ENCODE measurements at places on chromosomes 13 and 19. TPM values are rescaled to one million over a fixed set of nuclear protein-coding genes. Genes with fewer than 3 reads are reported as not detected.

DNA sequence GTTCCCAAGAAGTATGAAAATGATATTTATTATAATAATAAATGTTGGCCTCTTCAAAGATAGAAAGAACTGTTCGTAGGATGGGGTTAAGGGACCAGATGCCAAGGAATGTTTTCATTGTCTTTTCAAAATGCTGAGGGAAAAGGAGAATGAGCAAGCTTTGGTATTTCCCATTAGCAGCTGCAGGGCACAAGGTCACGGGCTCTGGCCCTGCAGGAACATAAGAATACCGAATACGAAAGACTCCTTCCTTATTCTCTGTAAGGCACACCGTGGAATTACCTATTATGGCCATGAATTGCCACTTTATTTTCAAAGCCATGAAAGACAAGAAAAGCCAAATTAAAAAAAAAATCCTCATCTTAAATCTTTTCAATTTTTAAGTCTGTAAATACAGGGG, 49.6 kb upstream of the OLFM4 start:
- H3K27me3 ChIP-seq = no peaks in the 10 kb centered on the region
- H3K4me3 ChIP-seq = no peak overlapping the region
- no peak for DNase-seq
- no peak overlapping the region for H3K27ac ChIP-seq

The GPR183 gene
- 49.7 TPM for total RNA-seq

The CGB1 gene
- 1.00 TPM for total RNA-seq

DNA sequence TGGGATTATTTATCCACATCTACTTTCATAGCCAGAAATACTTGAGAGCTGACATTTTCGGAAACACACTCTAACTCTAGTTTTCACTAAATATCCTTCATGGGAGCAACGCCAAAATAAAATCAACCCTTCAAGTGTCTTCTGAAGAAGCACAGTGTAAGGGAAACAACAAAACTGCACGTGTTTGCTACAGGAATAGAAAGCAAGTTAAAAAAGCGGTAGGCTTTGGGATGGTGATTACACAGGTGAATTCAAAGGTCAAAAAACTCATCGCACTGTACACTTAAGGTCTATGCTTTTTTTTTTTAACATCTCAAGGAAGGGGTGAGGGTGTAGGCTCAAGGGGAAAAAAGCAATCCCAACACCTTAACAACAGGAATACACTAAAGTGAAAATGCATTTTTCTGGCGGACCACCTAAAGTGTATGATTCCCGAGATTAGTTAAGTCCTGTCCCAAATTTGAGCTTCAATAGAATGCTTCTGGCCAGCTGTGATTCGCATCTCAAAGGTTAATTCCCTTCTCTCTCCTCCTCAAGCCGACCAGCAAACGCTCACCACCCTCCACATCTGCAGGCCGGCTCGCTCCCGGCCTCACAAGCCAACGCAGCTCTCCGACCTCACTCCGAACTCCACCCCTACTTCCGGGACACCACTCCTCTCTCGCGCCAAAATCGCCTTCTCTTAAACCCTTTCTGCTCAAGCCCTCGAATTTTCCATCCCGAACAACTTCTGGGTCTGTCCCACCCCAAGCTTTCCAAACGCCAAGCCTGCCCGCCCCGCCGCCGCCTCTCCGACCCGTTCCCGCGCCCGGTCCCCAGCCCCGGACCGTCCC, 1.1 kb downstream of the ARGLU1 start:
- peak overlapping the region; percentile 93 for H3K4me3 ChIP-seq
- H3K4me1 ChIP-seq = peaks cover 26% of the 10 kb centered on the region
- peak; percentile 54 for DNase-seq

DNA sequence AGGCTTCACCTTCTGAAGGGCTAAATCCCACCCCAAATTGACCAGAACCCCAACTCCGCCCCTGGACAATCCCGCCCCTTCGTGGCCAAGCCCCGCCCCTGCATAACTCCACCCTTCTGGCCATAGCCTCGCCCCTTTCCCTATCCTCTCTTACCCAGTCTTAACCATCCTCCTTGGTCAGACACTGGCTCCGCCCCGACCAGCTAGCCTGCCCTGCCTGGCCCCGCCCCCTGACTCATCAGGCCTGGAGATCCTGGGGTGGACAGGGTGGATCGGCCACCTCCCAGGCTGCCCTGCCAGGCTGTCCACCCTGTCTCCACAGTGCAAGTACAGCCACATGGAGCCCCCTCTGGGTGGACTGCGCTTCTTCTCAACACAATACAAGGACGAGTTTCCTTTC, 8.0 kb upstream of the ZNF358 start:
- peak; percentile 90 for DNase-seq
- no peak overlapping the region for H3K4me3 ChIP-seq
- no peak overlapping the region for H3K27ac ChIP-seq

The CLEC17A gene
- not detected for total RNA-seq

DNA sequence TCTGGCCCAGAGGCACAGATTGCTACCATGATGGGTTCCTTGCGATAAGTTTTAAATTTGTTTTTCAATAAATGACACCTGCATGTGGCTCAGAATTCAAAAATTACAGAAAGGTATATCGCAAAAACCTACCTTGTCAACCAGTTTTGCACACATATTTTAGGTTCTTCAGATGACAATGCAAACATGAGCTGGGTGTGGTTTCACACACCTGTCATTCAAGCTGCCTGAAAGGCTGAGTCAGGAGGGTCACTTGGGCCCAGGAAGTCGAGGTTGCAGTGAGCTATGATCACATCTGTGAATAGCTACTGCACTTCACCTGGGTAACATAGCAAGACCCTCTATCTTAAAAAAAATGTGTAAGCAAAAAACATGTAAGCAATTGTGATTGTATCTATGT, 56.1 kb downstream of the DNM2 start:
- H3K4me3 ChIP-seq = no peak overlapping the region
- H3K4me1 ChIP-seq = no peaks in the 10 kb centered on the region
- H3K27me3 ChIP-seq = no peaks in the 10 kb centered on the region
- H3K36me3 ChIP-seq = peaks cover 67% of the 10 kb centered on the region

The ZNF536 gene
- total RNA-seq = 0.79 TPM

The STRN4 gene
- total RNA-seq = 112 TPM

DNA sequence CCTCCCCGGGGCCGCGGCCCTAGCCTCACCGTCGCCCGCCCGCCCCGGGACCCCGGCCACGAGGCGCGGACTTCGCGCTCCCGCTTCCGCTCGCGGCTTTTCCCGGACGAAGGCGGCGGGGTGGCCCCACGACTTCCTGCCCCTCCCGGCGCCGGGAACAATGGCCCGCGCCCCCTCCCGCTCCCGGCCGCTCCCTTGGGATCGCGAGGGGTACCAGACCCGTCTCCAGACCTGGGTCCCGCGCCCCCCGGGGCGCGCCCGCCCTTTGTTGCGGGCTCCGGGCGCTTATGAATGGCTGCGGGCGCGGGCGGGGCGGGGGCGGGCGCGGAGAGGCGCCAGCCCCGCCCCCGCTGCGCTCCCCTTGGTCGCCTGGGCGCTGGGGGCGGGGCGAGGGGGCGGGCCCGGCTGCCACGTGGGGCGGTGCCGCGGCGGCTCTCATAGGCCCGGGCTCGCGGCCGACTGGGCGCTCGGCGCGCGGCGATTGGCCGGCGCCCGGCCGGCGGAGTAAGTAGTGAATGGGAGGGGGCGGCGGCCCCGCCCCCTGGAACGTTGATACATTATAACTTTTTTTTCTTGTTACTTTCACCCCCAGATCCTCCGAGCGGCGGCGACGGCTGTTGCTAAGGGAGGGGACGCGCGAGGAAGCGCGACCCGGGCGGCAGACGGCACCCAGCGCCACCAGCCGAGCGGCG, 1.1 kb downstream of the MIDN start:
- peaks cover 54% of the 10 kb centered on the region for H3K4me1 ChIP-seq
- H3K36me3 ChIP-seq = peaks cover 49% of the 10 kb centered on the region
- DNase-seq = peak; percentile 96
- H3K4me3 ChIP-seq = peak overlapping the region; percentile 89
- no peaks in the 10 kb centered on the region for H3K27me3 ChIP-seq

GRCh38 chr13:100508996-100509395, 79.6 kb downstream of the GGACT start:
- no peak overlapping the region for H3K27ac ChIP-seq
- H3K27me3 ChIP-seq = no peaks in the 10 kb centered on the region
- no peaks in the 10 kb centered on the region for H3K36me3 ChIP-seq

The HSH2D gene
- total RNA-seq = not detected

The ADGRE3 gene
- total RNA-seq = not detected

The TPTE2 gene
- not detected for total RNA-seq

GRCh38 chr13:85197431-85197830, 601.8 kb downstream of the SLITRK6 start:
- no peaks in the 10 kb centered on the region for H3K4me1 ChIP-seq
- H3K27me3 ChIP-seq = no peaks in the 10 kb centered on the region
- H3K4me3 ChIP-seq = no peak overlapping the region
- H3K36me3 ChIP-seq = no peaks in the 10 kb centered on the region
- no peak overlapping the region for H3K27ac ChIP-seq
- no peak for DNase-seq

GRCh38 chr13:78247362-78247761, 328.7 kb upstream of the EDNRB start:
- no peak for DNase-seq
- no peak overlapping the region for H3K27ac ChIP-seq
- H3K4me3 ChIP-seq = no peak overlapping the region
- H3K4me1 ChIP-seq = no peaks in the 10 kb centered on the region

DNA sequence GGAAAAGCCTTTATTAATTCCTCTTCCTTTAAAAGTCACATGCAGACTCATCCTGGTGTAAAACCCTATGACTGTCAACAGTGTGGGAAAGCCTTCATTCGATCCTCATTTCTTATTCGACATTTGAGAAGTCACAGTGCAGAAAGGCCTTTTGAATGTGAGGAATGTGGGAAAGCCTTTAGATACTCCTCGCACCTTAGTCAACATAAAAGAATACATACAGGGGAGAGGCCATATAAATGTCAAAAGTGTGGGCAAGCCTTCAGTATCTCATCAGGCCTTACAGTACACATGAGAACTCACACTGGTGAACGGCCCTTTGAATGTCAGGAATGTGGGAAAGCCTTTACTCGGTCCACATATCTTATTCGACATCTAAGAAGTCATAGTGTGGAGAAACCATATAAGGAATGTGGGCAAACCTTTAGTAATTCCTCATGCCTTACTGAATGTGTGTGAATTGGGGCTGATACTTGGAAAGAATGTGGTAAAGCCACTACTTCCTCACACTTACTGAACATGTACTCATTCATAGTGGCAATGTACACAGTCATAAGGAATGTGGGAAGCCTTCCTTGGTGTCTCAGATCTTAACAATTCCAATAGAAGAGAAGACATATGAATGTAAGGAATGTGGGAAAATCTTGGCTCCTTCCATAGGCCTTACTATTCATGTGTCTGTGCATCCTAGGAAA, 18.8 kb downstream of the ZNF559 start:
- H3K4me3 ChIP-seq = no peak overlapping the region
- DNase-seq = no peak
- no peaks in the 10 kb centered on the region for H3K27me3 ChIP-seq
- H3K4me1 ChIP-seq = no peaks in the 10 kb centered on the region
- peaks cover 38% of the 10 kb centered on the region for H3K36me3 ChIP-seq

DNA sequence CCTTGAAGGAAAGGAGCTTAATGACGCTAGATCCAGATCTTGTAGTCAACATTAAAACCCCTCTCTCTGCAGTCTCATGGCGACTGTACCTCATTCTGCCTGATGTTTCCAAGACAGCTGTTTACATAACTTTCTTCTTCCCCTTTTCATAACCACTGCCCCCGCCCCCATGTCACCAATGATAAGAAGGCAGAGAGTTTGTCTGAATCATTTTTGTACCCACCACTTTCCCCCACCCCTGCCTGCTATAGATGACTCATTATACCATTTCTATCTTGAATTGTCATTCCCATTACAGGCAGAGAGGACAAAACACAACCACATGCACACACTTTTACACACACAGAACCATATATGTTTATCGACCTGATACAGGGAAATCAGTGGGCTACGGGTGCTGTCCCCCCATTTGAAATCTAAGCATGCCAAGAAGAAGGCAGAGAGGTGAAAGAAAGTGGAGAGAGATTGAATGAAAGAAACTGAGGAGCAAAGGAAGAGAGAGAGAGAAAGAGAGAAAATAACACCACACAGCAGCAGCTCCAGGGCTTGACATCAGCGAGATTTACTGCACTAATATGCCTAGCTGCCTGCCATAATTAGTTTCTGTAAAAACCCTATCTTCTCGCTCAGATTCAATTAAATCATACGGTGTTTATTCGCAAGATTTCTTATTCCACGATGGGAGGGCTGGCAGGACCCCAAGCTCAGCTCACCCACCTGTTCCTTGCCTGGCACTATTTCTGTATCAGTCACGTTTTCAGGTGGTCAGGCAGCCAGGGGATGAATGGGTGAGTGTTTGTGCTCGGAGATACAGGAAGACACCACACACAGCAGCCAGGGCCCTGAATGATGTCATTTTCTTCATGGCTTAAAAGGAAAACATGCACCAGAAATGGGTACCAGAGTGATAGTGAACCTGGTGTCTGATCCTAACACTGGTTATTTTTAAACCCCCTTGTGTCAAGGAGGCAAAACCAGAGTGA, 114.3 kb upstream of the SERP2 start:
- DNase-seq = peak; percentile 67
- no peak overlapping the region for H3K4me3 ChIP-seq
- no peaks in the 10 kb centered on the region for H3K27me3 ChIP-seq
- H3K36me3 ChIP-seq = no peaks in the 10 kb centered on the region

DNA sequence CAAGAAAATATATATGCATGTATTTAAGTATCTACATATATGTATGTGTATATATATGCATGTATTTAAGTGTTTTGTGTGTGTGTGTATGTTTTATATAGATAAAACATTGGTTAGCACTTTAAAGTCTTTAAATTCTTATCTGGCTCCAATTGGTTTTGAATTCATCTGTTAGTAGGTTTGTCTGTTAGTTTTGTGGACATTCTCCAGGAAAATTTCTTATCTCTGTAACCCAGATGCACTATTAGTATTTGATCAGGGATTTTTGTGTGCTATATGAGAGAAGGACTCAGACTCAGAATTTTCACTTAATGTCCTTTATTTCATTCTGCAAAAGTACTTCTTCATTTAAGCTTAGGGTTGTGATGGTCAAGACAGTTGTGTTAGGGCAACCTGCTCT, 103.1 kb downstream of the ITGBL1 start:
- H3K4me1 ChIP-seq = peaks cover 18% of the 10 kb centered on the region
- no peaks in the 10 kb centered on the region for H3K36me3 ChIP-seq
- H3K4me3 ChIP-seq = no peak overlapping the region
- no peaks in the 10 kb centered on the region for H3K27me3 ChIP-seq

The ZNF723 gene
- not detected for total RNA-seq

The RDH8 gene
- not detected for total RNA-seq

Measured in SJSA1 (cell line).